PC-9 (cell line): ENCODE measurements at places on chromosomes 4 and X.

- DNase-seq, result peak; percentile 52
Measured at GRCh38 chr4:22474636-22475310, 41.1 kb downstream of the ADGRA3 start.

GRCh38 chr4:167544391-167544790 lies 310.1 kb upstream of the SPOCK3 start:
- DNase-seq, result no peak

DNA sequence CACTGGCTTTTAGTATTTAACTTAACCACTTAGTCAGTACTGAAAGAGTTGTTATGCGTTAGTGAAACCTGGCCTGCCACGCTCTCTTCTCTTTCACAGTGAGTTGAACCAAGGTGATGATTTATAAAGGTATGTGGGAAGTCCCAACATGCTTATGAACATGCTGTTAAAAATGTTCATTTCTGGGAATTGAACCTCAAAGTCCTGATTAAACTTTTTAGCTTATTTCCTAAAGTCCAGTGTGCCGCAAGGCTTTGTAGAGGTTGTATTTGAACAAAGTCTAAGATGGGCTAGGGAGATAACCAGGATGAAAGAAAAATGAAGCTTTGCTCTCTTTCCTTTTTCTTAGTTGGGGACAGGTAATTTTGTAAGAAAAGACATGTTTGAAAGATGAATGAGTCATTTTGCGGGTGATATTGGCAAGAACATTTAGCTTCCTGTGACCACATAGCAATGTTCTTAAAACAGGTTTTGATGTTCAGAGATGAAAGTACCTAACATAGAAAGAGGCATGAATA lies 270.3 kb downstream of the DTHD1 start:
- DNase-seq, result no peak

GRCh38 chr4:103197765-103198110 lies 405 bp downstream of the CENPE start:
- DNase-seq, result no peak

- peak; percentile 94 for DNase-seq
Measured at GRCh38 chrX:7145454-7145853, 2.1 kb upstream of the STS start.

GRCh38 chr4:10082047-10082446 lies 34.6 kb downstream of the WDR1 start:
- no peak for DNase-seq

DNA sequence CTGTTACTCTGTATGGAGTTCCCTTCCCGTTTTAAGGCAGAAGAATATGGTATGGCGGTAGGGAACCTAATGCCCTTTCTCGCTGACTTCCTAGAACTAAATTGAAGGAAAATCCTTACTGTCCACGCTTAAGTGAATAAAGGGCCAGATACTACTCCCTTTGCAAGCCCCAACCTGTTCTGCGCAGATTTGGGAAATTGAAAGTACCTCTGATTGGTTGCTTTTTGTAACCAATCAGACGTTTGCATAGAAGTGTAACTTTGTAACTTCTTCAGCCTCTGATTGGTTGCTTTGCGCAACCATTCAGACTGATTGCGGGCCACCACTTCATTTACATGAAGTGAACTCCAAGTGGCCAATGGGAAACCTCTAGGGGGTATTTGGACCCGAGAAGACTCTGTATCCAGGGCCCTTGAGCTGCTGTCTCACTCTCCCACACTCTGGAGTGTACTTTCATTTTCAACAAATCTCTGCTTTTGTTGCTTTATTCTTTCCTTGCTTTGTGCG lies 1.2 kb upstream of the TMEM33 start:
- DNase-seq, result peak; percentile 92

DNA sequence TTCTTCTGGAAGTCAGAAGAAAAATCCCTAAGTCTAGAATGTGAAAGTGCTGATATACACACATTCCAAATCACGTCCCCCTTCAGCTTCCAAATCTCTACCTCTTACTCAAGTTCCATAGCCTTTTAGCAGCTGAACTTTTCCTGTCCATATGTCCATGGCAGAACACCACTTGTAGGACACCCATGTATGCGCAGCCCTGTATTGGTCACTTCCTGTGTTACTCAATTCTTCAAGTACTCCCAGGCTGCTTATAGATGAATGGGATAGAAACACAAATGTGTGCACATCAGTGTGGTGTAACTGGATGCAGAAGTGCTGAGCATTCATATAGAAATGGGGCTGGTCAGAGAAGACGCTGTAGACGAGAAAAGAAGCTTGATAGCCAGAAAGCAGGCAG lies 18.8 kb downstream of the SRPX2 start:
- no peak for DNase-seq

GRCh38 chrX:123590842-123591486 lies 141.9 kb downstream of the THOC2 start:
- peak; percentile 86 for DNase-seq

DNA sequence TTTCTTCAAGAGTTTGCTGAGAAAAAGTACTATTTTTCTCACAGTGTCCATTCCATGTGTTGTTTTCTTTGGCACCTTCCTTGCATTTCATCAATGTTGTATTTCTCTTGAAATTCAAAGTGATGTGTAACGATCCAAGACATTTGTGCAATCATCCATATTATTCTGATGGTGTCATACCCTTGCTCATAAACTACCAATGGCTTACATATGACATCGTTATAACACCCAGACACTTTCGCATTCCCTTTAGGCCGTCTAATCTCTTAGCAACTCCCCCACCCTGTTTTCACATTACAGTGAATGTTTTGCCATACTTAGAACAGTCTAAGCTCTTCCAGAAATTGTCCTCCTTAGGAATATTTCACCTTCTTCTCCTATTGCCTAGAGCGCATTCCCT lies 1779.0 kb downstream of the PCDH7 start:
- no peak for DNase-seq

- no peak for DNase-seq
Measured at GRCh38 chr4:14518136-14518535, 484.1 kb upstream of the CPEB2 start.

DNA sequence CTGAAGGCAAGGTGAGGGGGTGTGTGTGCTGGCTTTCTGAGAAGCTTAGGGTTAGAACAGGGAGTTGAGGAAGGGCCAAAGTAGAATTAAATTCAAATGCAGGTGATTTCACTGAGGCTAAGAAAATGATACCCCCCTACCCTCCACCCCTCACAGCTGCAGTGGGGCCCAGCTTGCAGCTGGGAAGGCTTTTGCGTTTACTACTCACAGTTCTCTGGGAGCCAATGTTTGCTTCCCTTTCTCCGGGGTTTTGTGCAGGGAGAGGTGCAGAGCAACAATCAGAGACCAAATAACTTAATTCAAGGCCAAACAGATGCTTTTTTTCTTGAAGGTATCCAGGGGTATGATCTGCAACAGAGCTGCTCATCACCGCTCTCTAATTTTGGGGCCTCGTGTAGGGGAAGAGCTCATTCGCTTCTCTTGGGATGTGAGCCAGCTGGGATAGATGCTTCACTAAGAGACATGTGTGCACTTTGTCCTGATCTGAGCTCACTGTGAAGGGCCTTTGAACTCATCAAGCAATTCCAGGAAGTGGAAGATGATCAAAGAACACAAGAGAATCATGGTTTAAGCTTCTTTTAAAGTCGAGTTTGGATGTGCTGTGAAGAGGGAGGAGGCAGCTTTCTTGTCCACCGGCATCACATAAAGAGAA lies 122.7 kb upstream of the C1GALT1C1 start:
- no peak for DNase-seq

GRCh38 chr4:48746608-48747362 lies 33.3 kb downstream of the FRYL start:
- no peak for DNase-seq

DNA sequence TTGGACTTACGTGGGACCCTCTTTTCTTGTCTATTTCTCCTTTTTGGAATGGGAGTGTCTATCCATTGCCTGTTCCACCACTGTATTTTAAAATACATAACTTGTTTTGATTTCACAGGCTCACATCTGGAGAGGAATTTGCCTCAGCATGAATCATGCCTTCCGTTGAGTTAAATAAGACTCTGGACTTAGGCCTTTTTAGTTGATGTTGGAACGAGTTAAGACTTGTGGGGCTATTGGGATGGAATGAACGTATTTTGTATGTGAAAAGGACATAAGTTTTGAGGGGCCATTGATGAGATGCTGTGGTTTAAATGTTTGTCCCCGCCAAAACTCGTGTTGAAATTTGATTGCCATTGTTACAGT lies 66.2 kb downstream of the BEX3 start:
- no peak for DNase-seq

DNA sequence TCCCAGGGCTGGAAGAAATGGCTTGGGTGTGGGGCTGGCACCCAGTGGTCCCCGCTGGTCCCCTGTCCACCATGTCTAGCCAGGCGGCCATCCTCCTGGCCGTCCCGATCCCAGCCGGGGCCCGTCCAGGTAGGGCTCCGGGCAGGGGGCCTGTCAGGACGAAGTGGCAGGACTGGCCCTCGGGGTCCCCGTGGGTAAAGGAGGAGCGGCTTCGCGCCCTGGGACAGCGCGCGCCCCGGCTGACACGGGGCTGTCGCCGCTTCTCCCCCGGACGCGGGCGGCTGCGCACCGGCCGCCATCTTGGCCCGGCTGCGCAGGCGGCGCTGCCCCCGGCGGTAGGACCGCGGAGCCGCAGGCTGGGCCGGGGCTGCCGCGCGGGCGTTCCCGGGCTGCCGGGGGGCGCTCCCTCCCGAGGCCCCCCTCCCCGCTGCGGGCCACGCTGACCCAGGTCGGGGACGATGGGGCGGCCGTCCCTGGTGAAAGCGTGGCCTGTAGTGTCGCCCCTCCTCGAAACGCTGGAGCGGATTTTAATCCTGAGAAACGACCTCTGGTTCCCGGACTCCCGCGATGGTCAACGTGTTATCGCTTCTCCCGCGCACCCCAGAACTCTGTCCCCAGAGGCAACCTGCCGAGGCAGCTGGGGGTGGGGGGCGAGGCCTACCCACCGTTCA lies 60.4 kb upstream of the BCOR start:
- no peak for DNase-seq
